ENCODE measurements at places on chromosomes 7 and 10.

DNA sequence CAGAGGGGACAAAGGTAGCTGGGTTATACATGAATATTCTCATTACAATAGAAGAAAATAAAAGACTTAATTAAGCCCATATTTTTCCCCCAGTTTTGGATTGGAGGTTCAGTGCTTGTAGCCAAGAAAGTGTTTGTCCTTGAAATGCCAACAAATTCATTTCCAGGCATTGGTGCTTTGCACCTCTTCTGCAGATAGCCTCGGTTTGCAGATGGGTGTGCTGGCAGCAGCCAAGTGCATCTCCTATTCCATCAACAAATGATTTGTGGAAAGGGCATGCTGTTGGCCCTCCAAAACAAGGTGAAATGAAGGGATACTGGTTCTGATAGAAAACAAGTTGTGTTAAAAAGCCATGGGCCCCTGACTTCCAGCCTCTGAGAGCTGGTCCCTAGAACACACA is 187.3 kb downstream of the DPY19L1 start:
- no peak for DNase-seq

DNA sequence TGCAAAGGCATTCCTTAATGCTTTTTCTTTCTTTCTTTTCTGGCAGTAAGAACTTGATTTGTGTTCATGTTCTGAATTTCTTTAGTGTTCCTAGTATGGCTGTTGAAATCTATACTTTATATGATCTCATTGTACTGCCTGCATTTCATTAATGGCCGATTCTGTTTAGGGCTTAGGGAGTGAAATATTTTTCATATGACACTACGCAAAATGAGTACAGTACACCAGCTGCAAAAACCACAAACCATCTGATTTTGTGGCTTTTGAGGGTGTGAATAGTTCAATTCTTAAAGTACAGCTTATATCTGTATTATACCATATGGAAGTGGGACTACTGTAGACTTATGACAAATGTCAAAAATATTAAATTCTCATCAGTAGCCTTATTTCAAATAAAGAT is 69.1 kb upstream of the FOXP2 start:
- DNase-seq: no peak

- no peak for DNase-seq
Measured at GRCh38 chr10:89869180-89869579, 167.8 kb downstream of the KIF20B start.

GRCh38 chr7:51021906-51022570 is 239.3 kb upstream of the GRB10 start:
- no peak for DNase-seq

DNA sequence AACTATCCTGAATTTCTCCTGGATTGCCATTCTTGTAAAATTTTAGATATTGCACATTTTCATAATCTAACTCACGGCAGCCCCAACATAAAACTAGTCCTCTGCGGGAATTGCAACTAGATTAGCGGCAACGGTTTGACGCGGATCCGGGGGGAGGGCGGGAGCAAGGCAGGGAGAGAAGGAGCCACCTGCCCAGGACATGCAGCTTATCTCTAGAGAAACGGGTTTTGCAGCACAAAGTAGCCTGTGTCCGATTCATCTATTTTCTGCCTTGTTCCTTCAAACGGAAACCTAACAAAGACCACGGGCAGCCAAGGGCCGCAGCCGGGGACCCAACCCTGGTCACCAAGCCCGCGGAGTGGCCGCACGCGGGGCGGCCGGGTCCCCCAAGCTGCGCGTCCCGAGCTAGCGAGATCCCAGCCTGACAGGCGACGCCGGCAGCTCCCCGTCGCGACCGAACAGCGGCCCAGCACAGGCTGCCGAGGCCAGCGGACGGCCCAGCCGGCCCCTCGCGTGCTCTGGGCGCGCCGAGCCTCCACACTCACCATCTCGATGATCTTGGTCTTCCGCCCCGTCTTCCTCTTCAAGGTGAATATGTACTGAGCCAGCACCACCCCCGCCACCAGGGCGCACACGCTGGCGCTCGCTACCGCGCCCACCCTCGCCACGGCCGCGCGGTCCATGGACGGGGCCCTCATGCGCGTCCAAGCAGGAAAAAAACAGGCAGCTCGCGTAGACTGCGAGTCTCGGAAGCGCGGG is at the start of gene NT5C3A:
NT5C3A (minus strand) TSS at position 754 of the 759 bp plus-strand sequence; CDS start at position 683, 71 bp downstream.
- peak; percentile 91 for DNase-seq

DNA sequence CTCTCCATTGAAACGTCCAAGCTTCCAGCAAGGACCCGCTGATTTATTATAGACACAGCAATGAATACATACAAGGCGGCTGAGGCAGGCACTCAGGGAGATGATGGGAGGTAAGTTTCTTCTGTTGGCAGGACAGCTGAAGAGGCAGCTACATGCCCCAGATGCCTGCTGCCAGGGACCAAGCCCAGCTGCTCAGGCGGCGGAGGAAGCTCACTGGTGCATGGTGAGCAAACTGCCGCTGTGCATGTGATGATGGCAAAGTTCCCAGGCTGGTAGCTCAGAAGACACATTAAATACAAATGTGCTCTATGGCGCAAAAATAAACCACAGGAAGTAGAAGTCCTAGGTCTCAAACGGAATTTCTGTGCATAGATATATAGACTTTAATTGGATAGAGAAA is 2.3 kb downstream of the DNTT start:
- DNase-seq: peak; percentile 53

Measured in posterior cingulate gyrus (tissue), 11 donors.